ENCODE measurements at places on chromosomes 6 and 20.

DNA sequence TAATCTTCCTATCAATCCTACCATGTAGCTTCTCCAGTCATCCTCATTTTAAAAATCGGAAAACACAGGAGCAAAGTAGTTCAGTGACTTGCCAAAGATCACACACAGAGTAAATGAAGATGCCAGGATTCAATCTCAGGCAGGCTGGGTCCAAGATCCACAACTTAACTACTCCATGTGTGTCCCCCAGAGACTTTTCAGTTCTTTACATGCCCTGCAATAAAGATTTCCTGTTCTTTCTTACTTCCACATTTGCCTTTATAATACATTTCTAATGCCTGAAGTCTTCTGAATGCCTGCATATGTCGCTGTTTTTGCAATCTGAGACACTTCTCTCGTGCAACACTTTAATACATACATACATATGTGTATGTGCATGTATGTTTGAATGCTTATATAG is 121.7 kb upstream of the MARCKS start:
- DNase-seq = no peak

- peak; percentile 89 for DNase-seq
Measured at GRCh38 chr6:20096536-20096935, 115.7 kb downstream of the MBOAT1 start.

- DNase-seq = no peak
Measured at GRCh38 chr6:129493354-129493902, 216.5 kb downstream of the ARHGAP18 start.

DNA sequence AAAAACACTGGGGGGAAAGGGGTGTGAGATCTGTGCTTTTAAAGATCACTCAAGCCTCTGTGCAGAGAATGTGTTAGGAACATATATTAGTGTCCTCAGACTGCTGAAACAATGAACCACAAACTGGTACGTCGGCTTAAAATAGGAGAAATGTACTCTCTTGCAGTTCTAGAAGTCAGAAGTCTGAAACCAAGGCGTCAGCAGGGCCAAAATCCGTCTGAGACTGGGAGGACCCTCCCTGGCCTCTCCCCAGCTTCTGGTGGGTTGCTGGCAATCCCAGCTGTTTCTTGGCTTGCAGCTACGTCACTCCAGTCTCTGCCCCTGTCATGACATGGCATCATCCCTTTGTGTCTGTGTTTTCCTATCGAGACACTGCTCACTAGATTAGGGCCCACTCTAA is 3.9 kb downstream of the CDH26 start:
- no peak for DNase-seq

GRCh38 chr20:2086177-2086979 is 15.2 kb upstream of the STK35 start:
- DNase-seq = no peak

DNA sequence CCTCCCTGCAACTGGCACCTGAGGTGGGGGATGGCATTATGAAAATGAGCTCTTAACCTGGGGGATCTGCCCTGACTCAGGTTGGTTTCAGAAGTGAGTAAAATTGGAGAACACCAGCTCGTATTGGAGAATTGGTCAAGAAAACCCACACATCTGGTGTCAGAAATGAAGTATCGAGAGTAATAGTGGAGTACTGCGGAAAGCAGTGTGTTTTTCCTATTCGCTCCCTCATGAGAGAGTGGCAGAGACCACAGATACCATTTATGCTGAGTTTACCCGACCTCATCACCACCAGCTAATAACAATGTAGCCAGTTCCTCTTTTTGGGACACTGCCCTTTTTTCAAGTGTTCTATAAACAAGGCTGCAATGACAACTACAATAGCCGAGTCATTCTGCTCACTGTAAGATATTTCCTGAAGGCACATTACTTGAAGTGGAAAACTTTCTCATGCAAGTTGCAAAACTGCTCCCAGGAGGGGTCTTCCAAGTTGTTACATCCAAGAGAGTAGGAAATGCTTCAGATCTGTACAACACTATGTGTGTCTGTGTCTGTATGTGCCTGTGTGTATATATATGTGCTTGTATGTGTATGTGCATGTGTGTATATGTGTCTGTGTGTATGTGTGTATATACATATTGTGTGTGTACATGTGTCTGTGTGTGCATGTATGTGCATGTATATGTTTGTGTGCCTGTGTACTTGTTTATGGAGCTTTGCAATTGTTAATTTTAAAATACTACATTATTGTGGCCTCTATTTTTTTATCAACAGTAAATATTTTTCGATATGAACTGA is 106.0 kb upstream of the CST7 start:
- no peak for DNase-seq

GRCh38 chr20:39338469-39339376 is 376.6 kb downstream of the DHX35 start:
- DNase-seq = peak; percentile 1

GRCh38 chr6:9307786-9308185 is 872.4 kb upstream of the SLC35B3 start:
- DNase-seq = no peak

DNA sequence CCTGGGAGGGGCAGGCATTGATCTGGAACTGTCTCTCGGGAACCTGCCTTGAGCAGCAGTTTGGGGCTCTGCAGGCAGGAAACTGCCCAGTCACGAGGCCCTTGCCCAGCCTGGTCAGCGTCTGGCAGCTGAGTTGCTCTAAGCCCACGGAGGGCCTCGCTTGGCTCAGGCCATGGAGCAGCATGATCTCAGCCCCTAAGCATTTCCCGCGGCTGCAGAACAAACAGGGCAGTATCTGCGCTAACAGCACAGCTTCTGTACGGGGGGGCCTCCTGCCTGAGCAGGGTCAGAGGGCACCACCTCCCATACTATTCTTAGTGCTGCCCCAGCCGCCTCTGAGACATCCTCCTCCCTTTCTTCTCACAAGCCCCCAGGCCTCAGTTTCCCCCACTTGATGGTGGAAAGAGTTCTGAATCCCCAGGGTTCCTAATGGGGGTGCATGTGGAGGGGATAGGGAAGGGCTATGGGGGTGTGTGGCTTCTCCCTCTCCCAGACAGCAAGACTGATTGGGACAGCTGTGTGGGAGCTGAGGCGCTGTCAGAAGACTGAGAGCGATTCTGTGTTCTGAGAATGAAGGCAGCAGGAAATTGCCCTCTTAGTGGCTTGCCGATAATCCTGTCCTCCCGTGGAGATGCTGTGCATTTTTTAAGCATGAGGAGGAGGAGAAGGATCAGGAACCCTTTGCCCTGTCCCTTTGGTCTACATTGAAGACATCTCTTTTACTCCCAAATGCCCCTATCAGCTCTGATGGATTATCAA is 46.4 kb downstream of the MOCS1 start:
- DNase-seq = peak; percentile 85

DNA sequence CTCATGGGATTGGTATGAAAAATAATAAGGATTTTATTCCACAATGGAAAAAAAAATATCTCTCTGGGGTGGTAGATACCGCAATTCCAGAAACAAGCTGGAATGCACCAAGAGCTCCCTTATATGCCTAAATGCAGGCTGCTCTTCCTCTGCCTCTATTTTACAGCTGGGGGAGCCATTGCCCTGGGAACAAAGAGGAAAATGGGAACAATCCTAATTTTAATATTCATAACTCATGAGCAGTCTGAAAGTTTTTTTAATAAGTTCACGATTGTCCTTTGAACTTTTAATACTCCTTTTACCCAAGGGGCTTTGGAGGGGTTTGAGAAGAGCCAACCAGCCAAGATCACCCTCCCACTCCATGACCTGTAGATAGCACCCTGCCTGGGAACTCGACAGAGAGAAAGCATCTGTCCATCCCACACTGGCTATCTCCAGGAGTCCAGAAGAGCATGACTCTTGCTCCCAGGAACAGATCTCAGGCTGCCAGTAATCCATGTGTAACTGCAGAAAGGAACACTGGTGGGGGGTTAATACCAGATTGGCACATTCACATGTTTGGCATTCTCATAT is 74.7 kb downstream of the CD83 start:
- DNase-seq = no peak

GRCh38 chr20:44085616-44086434 is 101.2 kb downstream of the JPH2 start:
- no peak for DNase-seq

DNA sequence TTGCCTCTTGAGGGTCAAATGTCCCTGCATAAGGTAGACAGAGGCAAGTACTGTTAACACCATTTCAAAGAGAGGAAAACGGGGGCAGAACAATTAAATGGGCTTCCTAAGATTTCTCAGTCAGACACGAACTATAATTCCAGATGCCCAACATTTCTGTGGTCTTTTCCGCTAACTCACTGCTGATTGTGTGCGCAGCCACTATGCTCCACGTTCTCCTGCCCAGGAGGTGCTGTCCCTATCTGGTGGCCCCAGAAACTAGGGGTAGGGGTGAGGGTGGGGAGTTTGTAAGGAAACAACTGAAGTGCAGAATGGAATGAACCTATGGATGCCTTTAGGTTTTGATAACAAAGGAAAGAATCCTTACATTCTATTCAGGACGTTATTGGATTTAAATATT is 86.1 kb upstream of the BACH2 start:
- DNase-seq = no peak

DNA sequence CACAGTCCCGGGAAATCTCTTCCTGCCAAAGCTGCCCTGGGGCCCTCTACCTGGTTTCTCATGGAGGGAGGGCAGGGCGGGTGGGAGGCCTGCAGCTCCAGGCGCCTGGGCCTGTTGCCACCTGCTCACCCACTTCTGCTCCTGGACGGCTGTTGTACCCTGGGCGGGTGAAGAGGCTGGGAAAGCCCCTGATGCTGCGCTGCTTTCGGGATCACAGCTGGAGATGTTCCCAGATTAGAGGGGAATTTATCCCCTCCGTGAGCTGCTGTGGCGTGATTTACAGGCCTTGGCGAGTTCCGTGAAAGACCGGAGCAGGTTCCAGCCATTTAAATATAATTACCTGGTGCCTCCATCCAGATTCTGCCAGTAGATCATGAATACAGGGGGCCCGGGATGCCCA is 12.3 kb upstream of the VSTM2L start:
- no peak for DNase-seq

GRCh38 chr20:49928411-49929141 is 7.6 kb upstream of the RNF114 start:
- DNase-seq = peak; percentile 85

DNA sequence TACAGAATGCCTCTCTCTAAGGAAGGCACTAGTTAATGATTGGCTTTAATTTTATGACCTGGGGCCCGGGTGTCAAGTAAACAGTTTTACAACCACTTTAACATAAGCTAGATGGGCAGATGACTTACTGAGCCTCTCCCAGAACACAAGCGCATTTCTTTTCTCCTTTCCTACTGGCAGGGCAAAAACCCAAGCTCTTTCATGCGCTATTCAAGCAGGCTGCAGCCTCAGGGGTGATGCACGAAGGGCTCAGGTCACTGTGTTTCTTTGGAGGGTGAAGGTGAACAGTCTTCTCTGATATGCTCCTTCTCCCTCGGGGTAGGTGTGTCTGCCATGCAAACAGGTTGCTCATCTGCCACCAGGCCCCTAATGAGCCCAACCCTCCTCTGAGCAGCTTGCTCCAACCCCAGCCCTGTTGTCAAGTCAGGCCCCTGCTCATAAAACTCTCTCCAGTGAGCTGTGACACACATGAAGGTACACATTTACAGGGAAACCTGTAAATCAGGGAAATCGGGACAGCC is 73.5 kb upstream of the CDH4 start:
- DNase-seq = no peak

GRCh38 chr6:135910790-135911618 is 59.5 kb downstream of the PDE7B start:
- DNase-seq = no peak

DNA sequence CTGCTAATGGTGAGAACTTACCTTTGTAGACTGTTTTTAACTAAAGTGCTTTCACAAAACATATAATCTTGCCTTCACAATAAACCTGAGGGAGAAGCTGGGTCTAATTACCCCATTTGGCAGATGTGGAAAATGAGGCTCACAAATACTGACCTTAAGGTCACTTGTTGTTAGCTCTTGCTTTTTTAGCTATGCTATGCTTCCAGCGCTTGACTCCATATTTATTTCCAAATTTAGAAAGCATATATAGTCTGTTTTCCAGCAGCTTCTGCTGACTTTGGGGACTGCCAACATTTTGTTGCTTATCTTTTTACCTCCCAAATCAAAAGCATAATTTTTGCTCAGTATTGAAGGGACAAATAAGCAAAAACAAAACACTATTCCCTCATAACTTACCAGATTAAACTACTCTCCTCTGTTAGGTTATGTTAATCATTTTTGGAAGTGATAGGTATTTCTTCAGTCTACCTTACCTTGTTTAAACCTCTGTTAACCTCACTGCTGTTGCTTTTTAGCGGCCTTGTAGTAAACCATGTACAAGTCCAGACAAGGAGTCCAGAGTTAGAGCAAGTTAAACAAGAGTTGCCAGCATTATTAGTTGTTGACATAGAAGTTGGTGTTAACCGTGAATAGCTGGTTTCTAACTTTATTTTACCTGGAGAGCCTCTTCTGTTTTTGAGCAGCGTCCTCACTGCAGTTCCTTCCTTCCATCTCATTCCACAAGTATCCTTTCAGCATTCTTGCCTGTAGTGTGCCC is 4.9 kb upstream of the BTBD3 start:
- no peak for DNase-seq

DNA sequence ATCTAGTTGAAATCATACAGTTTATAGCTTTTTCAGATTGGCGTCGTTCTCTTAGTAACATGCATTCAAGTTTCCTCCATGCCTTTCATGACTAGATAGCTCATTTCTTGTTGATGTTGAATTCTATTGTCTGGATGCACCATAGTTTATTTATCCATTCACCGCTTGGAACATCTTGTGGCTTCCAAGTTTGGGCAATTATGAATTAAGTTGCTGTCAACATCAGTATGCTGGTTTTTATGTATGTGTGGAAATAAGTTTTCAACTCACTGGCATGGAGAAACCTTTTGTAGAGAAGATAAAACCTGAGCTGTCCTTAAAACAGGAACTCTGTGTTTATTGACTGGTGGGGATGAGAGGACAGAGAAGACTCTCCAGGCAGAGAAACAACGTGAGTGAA is 248.0 kb downstream of the CDC5L start:
- no peak for DNase-seq

DNA sequence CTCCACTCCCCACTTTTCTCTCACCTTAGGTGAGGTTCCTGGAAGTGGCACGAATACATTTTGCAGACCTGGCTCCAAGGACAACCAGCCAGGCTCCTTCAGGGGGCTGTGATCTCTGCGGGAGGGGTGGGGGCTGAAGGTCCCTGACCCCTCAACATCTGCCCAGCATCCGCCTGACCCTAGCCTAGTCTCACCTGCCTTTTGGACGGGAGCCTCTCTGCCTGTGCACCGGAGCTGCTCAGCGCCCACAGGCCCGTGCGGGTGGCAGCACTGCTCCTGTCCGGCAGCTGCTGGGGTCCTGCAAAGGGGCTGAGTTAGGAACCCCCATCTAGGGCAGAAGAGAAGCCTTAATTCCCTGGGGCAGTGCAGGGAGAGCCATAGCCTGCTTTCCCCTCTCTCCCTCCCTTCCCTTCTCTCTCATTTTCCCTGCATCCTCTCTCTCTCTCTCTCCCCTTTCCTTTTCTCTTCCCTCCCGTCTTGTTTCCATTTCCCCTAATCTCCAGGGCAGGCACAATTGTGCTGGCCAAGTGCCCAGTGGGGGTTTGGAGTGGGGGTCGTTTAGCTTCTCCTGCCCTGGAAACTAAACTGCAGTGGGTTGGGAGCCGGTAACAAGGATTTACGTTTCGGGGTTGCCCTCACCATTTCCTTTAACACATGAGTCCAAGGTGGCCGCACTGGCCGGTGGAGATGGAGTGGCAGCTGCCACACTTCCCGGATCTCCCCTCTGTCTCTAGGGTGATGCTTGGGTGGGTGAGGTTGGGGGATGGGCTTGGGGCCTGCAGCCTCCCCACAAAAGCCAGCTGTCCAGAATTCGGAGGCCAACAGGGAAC is 54.1 kb downstream of the CTCFL start:
- no peak for DNase-seq

All from putamen (tissue), 1 donor.